T-helper 1 cell (primary cell): ENCODE measurements at places on chromosomes 13 and 19.

- no peak for DNase-seq
Observed at GRCh38 chr19:45825263-45825605, 10.1 kb upstream of the RSPH6A start.

GRCh38 chr19:5340637-5341447, at the start of gene PTPRS:
TSS of gene PTPRS (minus strand) at chr19:5340812. CDS start at chr19:5286140, 54,672 bp downstream.
- peak; percentile 44 for DNase-seq

- DNase-seq = peak; percentile 85
Observed at GRCh38 chr19:12495002-12495802, 10.6 kb upstream of the ZNF709 start.

- DNase-seq = no peak
Observed at GRCh38 chr13:19618977-19619376, 14.5 kb upstream of the MPHOSPH8 start.

GRCh38 chr19:16418597-16418962, 53.2 kb downstream of the EPS15L1 start:
- no peak for DNase-seq

GRCh38 chr19:35723671-35724070, 5.9 kb downstream of the KMT2B start:
- DNase-seq = no peak

DNA sequence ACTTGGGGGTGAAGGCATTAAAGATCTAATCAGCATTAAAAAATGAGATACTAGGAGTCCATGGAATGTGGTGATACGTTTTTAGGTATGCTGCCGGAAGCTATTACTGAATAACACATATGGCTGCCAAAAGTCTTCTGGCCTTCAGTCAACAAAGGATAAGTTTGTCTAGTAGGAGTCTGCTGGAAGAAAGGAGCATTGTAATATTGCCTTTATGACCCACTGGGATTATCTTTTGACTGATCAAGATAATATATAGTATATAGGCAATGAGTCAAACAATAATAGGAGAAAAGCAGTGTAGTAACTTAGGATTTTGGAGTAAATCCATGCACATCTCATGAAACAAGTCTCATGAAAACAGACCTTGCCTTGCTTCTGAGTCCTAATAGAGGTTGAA, 295.4 kb downstream of the SLITRK6 start:
- DNase-seq = no peak

GRCh38 chr19:13154241-13154778, 4.1 kb downstream of the IER2 start:
- DNase-seq = no peak

DNA sequence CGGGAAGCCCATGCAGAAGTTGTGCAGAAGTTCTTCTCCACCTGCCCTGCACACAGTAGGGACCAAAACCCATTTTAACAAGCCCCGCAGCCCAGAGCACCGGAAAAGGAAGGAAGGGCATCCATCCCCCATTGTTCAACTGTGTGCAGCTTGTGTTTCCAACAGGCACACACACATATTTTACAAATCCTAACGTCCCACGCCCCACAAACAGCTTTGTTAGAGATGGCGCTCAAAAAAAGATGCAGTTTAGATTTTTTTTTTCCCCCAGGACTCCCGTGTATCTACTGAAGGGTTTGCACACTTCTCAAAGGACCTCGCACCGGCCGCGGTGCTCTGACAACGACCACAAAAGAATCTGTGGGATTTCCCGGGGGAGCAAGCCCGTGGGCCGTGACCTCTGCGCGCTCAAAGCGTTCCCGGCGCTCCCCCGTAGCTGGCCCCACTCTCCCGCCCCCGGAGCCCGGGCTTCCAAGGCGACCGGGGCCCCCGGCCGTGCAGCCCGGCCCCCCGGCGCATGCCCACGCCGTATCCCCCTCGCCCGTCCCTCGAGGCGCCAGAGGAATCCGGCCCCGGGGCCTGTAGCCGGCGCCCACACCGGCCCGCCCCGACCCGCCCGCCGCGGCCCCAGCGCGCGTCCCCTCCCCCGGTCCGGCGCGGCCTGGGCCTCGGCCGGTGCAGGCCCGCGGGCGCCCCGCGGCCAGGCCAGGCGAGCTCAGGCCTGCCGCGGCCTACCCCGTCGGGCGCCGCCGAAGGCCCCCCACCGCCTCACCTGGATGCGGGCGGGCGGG, 523 bp downstream of the ELAVL1 start:
- DNase-seq = no peak

DNA sequence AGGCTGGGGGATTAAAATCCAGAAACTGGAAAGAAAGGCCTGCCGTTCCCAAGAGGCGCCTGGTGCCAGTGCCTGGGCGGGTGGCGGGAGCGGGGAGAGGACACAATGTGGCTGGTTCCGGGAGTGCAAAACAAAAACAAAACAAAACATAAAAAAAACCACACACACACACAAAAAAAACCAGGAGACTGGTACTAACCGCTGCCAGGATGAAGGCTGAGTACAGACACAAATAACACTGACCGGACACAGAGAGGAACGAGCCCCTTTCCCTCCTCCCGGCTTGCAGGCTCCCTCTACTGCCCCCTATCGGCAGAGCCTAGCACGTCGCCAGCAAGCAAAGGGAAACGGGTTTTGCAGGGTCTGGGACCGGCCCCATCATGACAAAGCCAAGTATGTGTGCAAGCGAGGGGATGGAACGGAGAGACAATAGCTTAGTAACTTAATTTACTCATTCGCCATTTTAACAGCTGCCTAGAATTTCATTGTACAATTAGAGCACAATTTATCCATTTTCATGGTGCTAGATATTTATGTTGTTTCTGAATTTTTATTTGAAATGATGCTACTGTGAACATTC, 17.9 kb upstream of the ZDHHC20 start:
- peak; percentile 79 for DNase-seq

- no peak for DNase-seq
Observed at GRCh38 chr19:50465986-50466705, 10.2 kb upstream of the EMC10 start.

- no peak for DNase-seq
Observed at GRCh38 chr19:47618771-47619170, 9.8 kb downstream of the BICRA start.

GRCh38 chr13:26390203-26390602, 136.3 kb downstream of the CDK8 start:
- no peak for DNase-seq

- DNase-seq = no peak
Observed at GRCh38 chr13:79096099-79096498, 310.0 kb downstream of the RBM26 start.

DNA sequence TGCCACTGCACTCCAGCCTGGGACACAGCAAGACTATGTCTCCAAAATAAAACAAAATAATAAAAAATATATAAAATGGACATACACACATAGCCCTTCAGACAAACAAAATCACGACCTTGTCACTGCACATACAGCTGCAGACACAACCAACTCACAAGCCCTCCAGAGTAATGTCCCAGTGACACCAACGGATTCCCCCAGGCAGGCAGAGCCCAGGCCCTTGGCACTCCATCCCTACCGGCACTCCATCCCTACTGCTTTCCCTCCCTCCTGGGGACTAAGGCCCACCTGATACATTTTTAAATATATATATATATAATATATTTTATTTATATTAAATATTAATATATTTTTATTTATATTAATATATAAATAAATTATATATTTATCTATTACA, 18.5 kb downstream of the ZNF101 start:
- no peak for DNase-seq

DNA sequence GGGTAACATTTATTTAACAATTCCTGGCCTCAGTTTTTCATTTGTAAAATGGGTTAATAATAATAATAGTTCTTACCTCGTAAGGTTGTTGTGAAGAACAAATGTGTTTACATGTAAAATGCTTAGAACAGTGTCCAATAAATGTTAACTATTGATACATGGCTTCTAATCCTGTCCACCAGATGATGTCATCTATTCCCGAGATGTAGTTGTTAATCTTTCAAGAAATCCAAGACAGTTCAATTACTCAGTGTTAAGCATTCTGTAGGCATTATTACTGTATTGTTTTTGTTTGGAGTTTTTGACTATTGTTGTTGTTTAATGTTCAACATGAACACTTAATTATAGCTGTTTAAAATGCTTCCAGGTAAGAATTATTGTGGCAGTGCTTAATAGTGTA, 131.0 kb upstream of the FNDC3A start:
- no peak for DNase-seq

DNA sequence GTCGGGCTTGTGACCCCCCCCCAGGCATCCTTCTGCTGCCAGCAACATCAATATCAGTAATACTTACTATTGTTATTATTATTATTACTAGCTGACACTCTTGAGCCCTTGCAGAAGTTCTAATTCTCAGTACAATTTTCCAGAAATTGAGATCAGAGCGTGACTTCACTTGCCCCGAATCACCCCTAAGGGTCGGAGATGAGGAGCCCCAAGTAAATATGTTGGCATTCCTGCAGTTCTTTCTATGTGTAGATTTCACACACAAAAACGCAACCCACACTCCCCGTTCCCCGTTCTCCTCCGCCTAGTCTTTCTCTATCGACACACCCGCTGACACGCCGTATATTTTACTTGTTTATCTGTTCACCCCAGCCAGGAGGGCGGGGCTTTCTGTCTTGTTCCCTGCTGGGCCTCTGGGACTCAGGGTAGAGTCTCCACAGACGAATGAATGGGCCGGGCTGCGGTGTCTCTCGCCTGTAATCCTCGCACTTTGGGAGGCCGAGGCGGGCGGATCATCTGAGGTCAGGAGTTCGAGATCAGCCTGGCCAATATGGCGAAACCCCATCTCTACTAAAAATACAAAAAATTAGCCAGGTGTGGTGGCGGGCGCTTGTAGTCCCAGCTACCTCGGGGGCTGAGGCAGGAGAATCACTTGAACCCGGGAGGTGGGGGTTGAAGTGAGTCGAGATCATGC, 14.7 kb downstream of the TLE5 start:
- DNase-seq = peak; percentile 58

- DNase-seq = no peak
Observed at GRCh38 chr19:35174226-35174625, 19.7 kb downstream of the FXYD5 start.

DNA sequence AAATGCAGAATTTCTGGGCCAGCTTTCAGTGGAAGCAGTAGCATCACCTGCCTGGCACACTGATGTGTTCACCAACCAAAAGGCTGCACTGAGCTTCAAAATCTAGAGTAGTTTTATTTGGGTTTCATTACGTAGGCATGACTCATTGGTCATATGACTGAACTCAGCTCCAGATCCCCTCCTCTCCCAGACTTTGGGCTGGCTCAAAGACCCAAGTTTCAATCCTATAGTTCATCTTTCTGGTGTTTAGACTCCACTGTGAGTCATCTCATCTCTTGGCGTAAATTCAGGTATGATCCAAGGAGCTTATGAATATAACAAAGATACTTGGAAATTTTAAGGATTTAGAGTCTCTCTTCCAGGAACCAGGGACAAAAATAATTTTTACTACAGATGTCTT, 17.7 kb downstream of the ZMYM5 start:
- DNase-seq = no peak

DNA sequence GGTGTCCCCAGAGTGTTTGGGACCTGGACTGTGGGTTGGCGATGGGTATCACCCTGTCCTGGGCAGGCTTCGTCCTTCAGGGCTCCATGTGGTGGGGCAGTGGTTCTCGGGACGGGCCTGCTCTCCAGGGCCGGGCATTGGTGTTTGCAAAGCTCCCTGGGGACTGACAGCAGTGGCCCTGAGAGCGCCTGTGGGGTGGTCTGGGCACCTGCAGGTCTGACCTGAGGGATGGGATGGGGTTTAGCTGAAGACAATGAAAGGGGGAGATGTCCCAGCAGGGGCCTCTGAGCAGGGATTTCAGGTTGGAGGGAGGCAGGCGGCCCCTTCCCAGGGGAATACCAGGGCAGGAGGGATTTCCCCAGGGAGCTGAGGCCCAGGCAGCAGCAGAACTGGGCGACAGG, 68.3 kb upstream of the MCF2L start:
- no peak for DNase-seq

- no peak for DNase-seq
Observed at GRCh38 chr19:18322318-18322758, 538 bp downstream of the LSM4 start.

DNA sequence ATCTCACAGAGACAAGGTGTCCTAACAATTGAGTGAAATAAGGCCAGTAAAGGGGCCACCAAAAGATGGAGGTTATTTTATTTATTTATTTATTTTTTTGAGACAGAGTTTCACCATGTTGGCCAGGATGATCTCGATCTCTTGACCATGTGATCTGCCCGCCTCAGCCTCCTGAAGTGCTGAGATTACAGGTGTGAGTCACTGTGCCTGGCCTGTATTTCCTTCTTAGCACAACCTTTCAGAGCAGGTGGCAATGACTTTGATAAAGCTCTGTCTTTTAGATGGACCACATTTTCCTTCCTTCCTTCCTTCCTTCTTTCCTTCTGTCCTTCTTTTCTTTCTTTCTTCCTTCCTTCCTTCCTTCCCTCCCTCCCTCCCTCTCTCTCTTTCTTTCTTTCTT, 11.0 kb upstream of the DOCK6 start:
- DNase-seq = no peak

DNA sequence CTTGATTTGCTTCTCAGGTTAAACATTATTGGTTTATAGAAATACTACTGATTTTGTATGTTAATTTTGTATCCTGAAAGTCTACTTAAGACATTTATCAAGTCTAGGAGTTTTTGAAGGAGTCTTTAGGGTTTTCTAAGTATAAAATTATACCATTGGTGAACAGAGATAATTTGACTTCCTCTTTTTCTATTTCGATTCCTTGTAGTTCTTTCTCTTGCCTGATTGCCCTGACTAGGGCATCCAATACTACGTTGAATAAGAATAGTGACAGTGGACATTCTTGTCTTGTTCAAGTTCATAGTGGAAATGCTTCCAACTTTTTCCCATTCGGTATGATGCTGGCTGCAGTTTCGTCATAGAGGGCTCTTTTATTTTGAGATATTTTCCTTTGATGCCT, 807.5 kb upstream of the SLC10A2 start:
- DNase-seq = no peak

- DNase-seq = no peak
Observed at GRCh38 chr13:49343255-49343654, 95.5 kb downstream of the CDADC1 start.
